Stimulated activated CD4-positive, alpha-beta T cell treated with anti-CD3 and anti-CD28 coated beads, Interleukin-1b, Interleukin-23, amount 100 ng/mL, for 1 hour (primary cell): ENCODE measurements at places on chromosomes 11 and 22.

DNA sequence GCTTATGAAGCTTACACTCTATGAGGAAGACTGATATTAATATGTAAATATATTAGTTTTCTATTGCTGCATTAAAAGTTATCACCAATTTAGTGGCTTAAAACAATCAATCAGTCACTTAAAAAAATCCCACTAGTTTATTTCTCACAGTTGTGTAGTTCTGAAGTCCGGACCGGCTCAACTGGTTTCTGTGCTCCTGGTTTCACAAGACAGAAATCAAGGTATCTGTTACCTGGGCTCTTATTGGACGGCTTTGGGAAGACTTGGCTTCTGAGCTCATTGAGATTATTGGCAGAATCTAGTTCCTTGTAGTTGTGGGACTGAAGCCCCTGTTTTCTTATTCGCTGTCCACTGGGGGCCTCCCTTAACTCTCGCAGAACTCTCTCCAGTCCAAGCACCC lies 343.0 kb downstream of the RAB38 start:
- DNase-seq: no peak

DNA sequence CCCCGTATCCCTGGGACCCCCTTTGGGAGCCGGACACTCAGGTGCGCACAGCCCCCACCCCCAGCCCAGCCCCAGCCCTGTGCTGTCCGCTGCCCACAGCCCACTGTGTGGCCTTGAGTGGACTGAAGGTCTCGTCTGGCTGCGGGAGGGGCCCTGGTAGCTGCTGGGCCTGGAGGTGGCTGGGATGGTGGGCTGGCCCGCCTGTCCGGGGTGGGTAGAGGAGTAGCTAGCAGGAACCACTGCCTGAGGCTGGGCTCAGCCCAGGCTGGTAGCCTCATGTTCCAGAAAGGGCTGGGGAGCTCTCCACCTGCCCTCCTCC lies 4.6 kb upstream of the MUC6 start:
- DNase-seq: no peak

DNA sequence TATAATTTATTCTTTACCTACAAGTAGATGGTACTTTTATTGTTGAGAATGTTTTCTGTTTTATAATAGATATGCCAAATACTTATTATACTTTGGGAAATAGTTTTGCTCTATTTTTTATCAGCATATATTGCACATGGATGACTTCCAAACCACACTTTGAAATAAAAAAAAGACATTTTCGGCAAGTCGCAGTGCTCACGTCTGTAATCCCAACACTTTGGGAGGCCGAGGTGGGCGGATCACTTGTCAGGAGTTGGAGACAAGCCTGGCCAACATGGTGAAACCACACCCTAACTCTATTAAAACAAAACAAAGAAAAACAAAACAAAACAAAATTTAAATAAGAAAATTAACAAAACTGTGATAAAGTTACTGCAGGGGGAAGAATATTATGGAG lies 983.9 kb upstream of the CNTN5 start:
- DNase-seq: no peak

- no peak for DNase-seq
These were observed 116.4 kb downstream of the APOL5 start for GRCh38 chr22:35834061-35834460.

DNA sequence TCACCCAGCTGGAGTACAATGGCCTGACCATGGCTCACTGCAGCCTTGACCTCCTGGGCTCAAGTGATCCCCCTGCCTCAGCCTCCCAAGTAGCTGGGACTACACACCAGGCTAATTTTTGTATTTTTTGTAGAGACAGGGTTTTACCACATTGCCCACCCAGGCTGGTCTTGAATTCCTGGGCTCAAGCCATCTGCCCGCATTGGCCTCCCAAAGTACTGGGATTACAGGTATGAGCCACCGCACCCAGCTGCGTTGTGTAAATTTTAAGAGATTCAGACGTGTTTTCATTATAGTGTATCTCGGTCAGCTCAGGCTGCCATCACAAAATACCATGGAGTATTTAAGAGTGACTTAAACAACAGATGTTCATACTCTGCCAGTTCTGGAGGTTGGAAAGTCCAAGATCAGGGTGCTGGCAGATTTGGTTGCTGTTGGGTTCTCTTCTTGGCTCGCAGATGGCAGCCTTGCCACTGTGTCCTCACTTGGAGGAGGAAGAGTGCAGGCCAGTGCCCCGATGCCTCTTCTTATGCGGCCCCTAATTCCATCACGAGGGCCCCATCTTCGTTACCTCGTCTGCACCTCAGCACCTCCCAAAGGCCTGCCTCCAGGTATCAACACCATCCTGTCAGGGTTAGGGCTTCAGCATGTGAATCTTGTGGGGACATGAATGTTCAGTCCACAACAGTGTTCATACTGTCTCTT lies 32.6 kb upstream of the PARVB start:
- no peak for DNase-seq

- DNase-seq: no peak
These were observed 77.8 kb upstream of the DDI1 start for GRCh38 chr11:103958475-103959215.

DNA sequence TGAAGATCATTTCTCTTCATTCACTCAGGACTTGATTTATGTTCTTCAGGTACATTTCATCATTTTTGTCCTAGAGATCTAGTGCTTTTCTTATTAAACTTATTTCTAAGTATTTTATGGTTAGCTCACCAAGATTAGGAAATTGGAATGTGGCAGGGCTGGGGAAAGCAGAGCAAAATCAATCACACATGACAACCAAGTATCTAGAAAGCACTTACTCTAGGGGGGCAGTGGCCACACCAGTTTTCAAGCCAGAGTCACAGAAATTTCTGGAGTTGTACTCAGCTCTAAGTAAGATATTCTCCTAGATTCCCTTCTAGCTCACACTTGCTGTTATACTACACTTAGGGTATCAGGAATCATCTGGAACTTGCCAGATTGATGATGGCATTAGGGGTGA lies 33.3 kb upstream of the MYEOV start:
- DNase-seq: no peak

DNA sequence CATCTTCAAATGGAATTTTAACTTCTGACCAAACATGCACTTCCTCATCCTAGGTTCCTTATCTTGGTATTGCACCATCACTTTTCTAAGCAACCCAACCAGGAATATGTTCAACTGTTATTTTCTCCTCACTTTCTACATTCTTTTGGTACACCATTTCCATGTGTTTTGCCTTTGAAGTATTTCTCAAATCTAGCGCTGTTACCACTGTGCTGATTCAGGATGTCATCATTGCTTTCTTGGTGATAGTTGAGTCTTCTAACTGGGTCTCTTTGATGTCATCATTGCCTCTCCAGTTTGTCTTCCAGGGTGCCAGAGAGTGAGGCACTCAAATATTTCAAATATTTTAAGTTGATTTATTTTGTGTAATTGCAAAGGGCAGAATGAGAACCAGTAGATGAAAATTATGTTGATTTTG lies 47.5 kb downstream of the HORMAD2 start:
- no peak for DNase-seq

GRCh38 chr22:37284805-37285355 lies 2.6 kb downstream of the CYTH4 start:
- no peak for DNase-seq

DNA sequence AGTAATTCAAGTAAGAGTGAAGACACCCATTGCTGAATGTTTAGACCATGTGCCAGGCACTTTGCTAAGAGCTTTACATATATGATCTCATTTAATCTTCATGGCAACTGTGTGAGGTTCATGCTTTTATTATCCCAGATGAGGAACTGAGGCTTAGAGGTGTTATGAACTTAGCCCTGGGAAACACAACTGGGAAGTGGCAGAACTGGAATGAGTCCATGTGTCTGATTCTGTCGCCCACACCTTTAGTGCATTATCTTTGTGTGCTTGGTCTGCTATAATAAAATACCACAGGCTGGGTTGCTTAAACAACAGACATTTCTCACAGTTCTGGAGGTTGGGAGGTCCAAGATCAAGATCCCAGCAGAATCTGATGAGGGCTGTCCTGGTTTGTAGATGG lies 108.7 kb upstream of the PLET1 start:
- DNase-seq: no peak

GRCh38 chr11:105148241-105148640 lies 8.7 kb upstream of the CARD18 start:
- DNase-seq: no peak

DNA sequence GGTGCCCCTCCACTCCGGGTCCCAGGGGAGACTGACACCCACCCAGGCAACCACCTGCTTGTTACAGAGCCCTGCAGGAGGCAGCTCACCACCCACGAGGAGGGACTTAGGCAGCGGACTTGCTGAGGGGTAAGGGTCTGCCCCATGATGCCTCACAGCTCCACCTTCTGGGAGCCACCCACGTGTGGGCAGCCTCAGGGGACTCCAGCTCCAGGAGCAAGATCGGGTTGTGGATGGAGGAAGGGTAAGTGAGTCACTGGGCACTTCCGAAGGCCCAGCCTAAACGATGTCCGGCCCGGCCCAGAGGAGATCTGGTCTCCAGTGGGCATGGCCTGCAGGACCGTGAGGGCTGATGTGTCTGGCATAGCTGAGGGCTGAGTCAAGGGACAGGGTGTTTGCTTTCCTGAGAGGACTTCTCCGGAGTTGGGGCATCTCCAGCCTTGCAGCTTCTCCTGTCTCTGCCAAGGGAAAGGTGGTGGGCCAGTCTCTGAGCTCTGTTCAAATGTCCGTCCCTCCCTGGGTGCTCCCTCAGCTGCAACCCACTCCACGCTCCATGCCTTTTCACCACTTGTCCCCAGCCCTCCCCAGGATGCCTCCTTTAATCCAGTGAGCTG lies 32.3 kb upstream of the P2RY2 start:
- no peak for DNase-seq

DNA sequence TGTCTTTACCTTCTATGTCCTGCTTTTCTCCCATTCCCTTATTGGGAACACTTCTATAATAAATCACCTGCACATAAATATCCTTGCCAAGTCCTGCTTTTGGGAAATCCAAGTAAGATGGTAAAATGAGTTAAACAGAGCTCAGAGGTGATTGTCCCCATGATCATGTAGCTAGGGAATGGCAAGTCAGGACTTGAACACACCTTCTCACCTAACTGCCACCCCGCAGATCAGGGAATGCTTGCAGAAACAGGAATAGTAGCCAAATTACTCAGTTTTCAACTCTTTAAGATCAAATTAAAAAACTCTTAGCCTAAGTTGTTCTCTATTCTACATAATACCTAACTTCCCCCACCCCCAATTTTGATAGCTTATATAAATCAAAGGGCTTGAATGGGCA lies 16.0 kb downstream of the OOSP3 start:
- DNase-seq: no peak

- DNase-seq: no peak
These were observed 173.9 kb upstream of the B3GAT1 start for GRCh38 chr11:134585666-134586610.

GRCh38 chr22:50485221-50486131 lies 1.2 kb upstream of the MIOX start:
- no peak for DNase-seq

GRCh38 chr22:39718206-39718605 lies 147.7 kb downstream of the CACNA1I start:
- no peak for DNase-seq

DNA sequence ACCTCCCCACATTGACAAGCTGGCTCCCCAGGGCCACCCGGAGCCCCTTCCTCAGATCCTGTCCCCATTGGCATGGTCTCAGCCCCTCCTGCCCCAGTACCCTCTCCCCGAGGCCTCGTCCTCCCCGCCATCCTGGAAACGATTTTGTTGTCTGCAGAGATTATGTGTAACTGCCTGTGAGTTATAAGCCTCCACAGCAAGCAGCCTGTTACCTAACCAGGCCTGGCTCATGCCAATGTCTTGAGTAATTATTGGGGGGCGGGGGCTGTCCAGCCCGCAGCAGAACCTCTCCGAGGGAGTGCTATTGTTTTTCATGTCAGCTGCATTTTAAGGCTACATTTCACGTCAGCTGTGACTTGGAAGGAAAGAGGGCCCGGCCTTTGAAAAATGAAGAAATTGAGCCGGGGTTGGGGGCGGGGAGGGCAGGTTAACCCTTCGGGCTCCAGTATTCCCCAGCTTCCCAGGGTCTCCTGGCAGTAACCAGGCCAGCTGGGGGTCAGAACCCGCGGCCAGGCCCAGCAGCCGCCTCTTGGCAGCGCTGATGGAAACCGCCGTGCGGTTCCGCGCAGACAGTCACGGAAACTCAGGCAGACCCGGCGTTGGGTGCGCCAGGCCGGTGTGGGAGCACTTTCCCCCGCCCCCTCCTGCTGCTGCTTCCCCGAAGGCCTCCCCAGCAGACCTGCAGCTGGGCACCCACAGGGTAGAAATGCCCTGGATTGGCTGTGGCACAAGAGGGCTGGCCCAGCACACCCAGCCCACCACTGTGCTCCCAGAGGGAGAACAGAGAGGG lies 59.5 kb downstream of the CDKN1C start:
- DNase-seq: no peak

DNA sequence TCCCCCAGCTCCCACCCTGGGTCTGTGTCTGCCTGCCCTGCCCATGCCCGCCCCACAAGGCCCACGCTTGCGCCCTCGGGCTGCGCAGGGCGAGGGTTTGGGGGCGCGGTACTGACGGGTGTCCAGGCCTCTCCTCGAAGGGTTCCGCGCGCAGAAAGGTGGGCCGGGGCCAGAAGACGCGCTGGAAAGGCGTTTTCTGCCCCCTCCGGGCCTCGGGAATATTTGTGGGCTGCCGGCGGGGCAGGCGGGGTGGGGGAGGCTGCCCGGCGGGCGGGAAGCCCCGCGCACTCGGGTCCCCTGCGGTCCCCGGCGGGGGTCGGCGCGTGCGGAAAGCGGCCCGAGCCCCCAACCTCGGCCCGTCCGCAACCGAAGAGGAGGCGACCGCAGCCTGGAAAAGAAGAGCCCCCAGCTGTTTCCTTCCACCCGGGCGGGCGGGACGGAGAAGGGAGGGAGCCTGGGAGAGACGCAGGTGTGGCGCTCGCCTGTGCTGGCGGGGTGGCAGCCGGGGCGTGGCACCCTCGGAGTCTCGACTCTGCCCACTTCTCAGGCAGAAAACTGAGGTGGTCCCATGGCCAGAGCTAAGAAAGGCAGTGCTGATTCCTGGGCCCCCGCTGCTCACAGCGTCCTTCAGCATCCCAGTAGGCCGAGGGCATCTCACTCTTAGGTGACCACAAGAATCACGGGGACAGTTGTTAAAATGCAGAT lies 59.0 kb downstream of the THAP12 start:
- DNase-seq: no peak

GRCh38 chr11:64430645-64431044 lies 71.7 kb downstream of the RPS6KA4 start:
- no peak for DNase-seq

- no peak for DNase-seq
These were observed 557 bp downstream of the GTPBP1 start for GRCh38 chr22:38706101-38706900.

DNA sequence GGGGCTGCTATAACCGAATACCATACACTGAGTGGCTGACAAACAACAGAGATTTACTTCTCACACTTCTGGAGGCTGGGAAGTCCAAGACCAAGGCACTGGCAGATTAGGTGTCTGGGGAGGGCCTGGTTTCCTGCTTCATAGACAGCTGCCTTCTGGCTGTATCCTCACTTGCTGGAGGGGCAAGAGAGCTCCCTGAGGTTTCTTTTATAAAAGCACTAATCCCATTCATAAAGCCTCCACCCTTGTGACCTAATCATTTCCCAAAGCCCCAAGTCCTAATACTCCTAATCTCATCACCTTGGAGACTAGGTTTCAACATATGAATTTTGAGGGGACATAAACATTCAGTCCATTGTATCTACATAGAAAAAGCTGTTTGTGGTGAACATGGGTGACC lies 131.8 kb downstream of the KIRREL3 start:
- no peak for DNase-seq

- no peak for DNase-seq
These were observed 48.5 kb upstream of the MN1 start for GRCh38 chr22:27850000-27850521.

- no peak for DNase-seq
These were observed 2.4 kb downstream of the ASPHD2 start for GRCh38 chr22:26431261-26431995.
